RPMI8226 (cell line): ENCODE measurements at places on chromosomes 2 and 18.

- no peak for DNase-seq
Observed at GRCh38 chr18:62766266-62766665, 50.9 kb downstream of the PHLPP1 start.

GRCh38 chr2:58054264-58054663, 7.7 kb downstream of the VRK2 start:
- DNase-seq = no peak

GRCh38 chr2:222939979-222940378, 79.1 kb downstream of the ACSL3 start:
- no peak for DNase-seq

DNA sequence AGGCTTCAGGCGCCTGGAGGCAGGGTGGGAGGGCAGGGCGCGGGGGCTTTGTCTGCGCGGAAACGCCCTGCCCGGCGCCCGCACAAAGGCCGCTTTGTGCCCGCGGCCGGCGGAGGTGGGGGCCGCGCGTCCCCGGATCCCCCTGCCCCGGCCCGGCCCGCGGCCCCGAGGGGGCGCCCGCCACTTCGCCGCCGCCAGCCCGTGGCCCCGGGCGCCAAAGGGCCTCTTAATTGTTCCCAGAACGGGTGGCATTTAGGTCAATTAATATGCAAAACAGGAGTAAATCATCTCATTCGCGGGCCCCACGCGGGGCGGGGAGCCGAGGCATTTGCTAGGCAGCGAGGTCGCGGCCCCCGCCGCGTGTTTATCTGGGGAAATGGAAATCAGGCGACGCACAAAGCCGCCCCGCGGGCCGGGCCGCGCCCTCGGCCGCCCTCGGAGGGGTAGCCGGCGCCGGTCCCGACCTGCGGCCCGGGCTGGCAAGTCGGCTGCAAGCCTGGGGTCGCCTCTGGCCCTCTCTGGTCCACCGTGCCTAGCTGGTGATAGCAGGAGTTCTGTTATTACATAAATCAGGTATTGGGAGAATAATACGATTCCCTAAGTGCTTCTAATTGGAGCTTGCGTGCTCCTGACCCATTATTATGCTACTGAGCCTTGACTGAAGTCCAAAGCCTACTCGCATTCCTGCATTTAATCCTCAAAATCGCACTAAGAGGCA, 148.2 kb upstream of the GLI2 start:
- DNase-seq = peak; percentile 26

- no peak for DNase-seq
Observed at GRCh38 chr2:236171680-236172254, 3.6 kb upstream of the GBX2 start.

GRCh38 chr2:8343031-8343430, 338.8 kb upstream of the ID2 start:
- no peak for DNase-seq

- no peak for DNase-seq
Observed at GRCh38 chr2:215360596-215360995, 48.7 kb downstream of the ATIC start.

GRCh38 chr2:175976391-175977157, 25.5 kb downstream of the LNPK start:
- no peak for DNase-seq

DNA sequence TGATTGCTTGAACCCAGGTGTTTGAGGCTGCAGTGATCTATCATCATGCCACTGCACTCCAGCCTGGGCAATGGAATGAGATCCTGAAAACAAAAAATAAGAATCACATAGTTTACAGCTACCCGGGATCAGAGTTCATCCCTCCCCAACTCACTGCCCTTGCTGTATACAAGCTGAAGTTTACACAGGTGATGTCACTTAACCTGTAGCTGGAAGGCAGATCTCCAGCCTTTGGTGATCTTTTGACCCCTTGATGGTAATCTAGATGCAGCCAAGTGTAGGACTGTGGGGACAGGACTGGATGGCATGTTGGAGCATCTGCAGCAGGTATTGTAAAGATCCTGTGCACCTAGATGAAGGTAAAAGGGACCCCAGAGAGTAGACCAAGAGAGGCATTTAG, 66.7 kb upstream of the SLC14A2 start:
- no peak for DNase-seq

- DNase-seq = no peak
Observed at GRCh38 chr2:113084249-113085000, 16.7 kb downstream of the IL1F10 start.

GRCh38 chr18:30175061-30175574, 867.4 kb downstream of the DSC3 start:
- no peak for DNase-seq

DNA sequence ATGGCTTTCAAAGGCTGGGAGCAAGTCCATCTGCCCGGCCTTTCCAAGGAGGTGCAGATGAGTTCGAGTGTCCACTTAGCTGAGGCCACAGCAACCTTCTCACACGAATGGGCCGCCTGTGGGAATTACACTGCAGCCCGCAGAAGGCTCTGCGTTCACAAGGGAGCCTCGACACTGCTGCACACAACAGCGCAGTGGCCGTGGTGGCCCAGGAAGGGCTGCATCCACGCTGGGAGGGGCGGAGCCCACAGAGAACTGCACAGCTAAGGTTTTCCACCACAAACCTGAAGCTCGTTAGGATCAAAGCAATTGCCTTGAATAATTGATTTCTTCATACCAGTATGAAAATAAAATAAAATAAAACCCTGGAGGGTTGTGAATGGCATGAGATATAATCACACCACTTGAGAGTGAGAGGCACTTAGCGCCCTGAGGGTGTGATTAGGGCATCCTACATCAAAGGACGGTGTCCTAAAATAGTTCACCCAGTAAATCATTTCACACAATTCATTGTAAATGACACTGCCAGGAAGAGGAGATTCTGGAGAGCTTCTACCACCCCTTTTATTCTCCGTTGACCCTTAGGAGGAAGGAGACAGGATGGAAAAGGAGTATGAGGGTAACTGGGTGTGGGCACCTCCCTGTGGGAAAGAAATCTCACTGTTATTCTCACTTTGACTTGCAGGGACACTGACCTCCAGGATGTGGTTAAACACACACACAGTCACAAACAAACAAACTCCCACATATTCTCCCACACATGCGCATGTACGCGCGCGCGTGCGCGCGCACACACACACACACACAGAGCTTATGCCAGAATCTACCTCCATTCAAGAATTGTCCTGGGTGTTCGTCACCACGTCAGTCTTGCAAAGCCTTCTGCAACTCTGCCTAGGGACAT, 256.6 kb upstream of the ID2 start:
- DNase-seq = no peak

GRCh38 chr2:140580532-140581151, 1550.2 kb downstream of the LRP1B start:
- no peak for DNase-seq

DNA sequence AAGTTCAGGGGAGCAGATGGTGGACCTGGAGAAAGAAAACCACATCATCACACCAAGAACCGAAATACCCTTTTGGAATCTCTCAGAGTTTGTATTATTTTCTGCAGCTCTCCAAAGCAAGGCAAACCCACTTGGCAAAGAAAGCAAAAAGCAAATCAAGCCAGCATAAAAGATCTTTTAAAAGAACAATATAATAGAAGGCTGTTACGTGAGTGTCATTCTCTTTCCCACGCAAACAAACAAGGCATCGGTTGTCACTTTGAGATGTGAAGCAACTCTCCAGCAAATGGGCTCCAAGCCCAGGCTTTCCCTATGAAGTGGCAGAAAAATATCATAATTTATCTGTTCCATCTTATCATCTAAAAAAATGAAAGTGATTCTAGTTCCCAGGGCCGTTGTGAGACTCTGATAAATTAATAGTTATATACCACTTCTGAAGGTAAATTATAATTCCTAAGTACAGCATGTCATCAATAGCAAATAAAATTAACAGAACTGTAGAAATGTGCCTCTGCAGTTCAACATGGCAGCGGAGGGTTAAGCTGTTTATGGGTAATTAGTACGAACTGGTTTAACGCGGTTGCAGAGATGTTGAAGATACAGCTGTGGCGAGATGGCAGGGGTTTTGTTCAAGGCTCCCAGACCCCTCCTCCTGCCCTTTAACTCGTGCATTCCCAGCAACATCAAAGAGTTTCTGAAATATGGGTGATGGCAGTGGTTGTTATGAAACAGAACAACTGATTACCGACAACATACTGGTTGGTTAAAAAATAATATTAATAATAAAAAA, 89.2 kb downstream of the EPHA4 start:
- DNase-seq = no peak

DNA sequence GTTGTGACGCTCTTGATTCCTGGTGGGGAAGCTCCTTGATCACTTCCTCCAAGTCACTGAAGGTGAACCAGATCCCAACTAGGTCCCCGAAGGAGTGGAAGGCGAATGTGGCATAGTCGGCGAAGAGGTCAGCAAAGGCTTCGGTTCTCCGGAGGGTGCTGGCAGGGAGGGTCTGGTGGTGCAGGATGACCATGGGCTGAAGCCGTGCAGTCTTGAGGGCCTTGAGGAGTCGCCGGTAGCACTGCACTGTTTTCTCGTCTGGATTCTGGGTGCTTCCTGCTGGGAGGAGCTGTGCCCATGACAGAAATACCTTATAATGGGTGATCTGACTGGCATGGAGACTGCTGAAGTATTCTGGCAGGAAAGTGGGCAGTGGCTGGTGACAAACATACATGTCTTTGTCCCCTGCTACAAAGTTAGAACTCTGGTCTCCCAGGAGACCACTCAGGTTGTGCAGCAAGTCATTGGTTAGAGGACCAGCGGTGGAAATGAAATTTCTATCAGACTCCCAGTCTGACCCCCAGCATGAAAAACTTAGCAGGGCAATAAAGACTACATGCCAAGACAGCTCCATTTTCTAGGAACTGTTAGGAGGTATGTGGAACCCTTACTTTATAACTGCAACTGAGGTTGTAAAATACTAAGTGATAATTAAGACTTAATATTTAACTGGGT, at the start of gene LCT:
LCT (minus strand) TSS at position 589 of the 675 bp plus-strand sequence; CDS start at position 574, 15 bp downstream.
- no peak for DNase-seq

GRCh38 chr18:24200494-24201290, 61.8 kb downstream of the CABYR start:
- DNase-seq = no peak

DNA sequence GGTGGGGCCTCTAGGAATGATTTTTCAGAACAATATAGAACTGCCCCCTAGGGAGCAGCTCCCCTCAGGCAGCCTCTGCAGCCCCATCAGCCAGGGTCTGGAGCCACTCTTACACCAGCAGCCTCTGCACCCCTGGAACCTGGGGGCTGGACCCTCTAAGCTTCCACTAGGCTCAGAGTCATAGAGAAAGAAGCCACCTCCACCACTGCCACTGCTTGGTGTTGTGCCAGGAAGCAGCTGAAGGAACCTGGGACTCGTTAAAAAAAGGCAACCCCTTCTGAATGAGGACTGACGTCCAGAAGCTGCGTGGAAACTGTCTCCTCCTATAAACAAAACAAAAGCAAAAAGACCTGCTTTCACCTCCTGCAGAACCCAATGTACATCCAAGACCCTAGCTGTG, 98.1 kb upstream of the HS6ST1 start:
- peak; percentile 20 for DNase-seq

- DNase-seq = no peak
Observed at GRCh38 chr2:159912580-159912979, 114.6 kb upstream of the CD302 start.

- DNase-seq = no peak
Observed at GRCh38 chr2:58046335-58046584, 346 bp upstream of the VRK2 start.

- DNase-seq = no peak
Observed at GRCh38 chr2:65103013-65103715, 26.7 kb downstream of the RAB1A start.

DNA sequence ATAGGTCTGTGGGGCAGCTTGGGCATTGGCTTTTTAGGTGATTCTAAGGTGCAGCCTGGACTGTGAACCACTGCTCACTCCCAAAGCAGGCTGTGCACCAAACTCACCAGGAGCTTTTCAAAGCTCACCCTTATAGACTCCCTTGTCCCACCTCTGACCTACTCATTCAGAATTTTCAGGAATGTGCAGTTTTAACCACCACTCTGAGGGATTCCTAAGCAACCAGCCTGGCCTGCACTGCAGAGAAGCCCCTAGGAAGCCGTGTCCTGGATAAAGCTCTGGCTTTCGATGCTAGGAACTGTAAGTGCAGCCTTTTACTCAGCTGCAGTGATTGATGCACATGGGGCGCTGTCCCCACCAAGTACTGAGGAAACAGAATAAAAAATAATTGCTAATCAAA, 33.0 kb downstream of the MRO start:
- DNase-seq = no peak

DNA sequence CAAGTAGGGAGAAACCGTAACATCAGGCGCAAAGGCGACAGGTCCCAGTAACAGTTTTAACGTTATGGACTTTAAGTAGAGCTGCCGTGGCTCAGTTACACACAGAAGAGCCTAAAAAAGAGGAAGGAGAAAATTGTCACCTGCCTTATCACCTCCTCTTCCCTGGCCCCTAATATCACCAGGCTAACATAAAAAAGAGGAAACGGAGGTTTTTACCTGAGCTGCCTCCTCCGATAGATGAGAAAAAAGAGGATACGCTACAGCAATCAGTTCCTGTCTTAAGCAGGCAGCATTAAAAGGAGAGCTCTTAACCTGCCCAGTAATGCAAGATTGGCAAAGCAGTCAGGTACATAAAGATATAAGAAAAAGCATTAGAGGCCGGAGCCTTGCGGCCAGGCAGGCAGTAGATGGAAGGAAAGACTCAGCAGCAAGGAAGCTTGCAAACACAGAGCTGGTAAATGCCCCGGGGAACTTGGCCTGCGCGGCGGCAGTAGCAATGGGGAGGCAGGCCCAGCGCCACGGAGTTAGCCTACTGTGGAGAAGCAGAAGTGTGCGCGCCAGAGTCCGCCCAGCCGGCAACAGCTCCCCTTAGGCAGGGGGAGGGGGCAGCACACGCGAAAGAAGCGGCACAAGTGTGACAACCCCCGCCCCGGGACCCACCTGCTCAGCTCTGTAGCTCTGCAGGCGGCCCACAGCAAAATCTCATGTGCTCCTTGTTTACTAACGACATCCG, 116.3 kb upstream of the SCN7A start:
- no peak for DNase-seq

DNA sequence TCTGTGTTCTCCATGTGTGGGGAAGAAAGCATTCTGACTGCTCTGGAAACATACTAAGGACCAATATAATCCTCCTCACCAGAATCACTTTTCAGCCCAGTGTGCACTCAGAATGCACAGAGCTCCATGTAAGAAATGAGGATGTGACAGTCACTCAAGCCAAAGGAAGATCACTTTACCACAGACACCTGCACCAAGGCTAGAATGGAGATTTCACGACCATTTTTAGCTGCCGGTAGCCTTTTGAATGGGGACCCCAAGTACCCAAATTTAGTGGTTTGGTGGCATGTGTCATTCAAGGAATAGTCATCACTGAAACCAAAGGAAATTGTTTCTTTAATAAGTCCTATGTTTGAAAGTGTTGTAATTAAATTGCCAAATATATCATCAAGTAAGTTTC, 613.2 kb upstream of the ACVR2A start:
- DNase-seq = no peak

GRCh38 chr2:177806025-177806424, 266.6 kb downstream of the PDE11A start:
- DNase-seq = no peak

DNA sequence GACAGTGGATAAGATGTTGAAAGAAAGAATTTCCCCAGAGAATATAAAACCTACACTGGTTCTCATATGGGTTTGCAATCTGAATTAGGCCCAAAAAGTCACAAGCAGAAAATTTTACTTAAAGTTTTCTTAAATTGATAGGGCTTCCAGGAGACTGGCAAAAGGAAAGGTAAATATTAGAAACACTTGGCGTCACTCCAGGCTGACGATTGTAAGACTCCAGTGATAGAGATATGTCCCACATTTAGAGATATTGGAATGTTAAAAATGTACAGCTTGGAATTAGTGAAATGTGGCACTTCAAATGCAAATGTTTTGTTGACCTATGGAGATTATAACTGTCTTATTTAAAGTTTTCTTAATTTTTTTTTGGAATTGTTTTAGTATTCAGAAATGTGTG, 14.0 kb downstream of the YIPF4 start:
- no peak for DNase-seq
